ENCODE measurements at places on chromosomes 4 and X. TPM values are rescaled to one million over a fixed set of nuclear protein-coding genes. Genes with fewer than 3 reads are reported as not detected.

Gene ARMCX4
- 4.8 TPM for total RNA-seq

Gene IBSP
- total RNA-seq, result not detected

Gene ZNF185
- 1.9 TPM for total RNA-seq

DNA sequence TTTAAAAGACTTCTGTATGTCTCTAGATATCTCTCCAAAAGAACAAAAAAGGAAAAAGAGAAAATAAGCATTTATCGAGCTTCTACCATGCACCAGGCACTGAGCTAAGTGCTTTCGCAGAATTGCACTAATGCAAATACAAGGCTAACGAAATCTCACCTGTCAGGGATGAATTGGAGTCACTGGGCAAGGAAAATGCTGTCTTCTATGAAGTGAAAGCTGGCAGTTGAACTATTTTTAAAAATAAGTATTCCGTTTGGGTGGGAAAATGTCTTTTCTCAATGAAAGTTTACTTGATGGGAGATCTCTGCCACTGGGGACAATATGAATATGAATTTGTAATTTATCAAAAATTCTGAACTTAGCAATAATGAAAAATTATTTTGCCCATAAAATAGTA, 47.6 kb downstream of the COL25A1 start:
- DNase-seq, result no peak

Gene SRPX2
- not detected for total RNA-seq

GRCh38 chr4:8919651-8920288, 48.1 kb upstream of the HMX1 start:
- DNase-seq, result no peak

GRCh38 chr4:41365681-41366080, 109.0 kb downstream of the UCHL1 start:
- no peak for DNase-seq

GRCh38 chr4:38647101-38647819, 16.7 kb upstream of the KLF3 start:
- no peak for DNase-seq

Gene JAKMIP1
- 5.3 TPM for total RNA-seq

DNA sequence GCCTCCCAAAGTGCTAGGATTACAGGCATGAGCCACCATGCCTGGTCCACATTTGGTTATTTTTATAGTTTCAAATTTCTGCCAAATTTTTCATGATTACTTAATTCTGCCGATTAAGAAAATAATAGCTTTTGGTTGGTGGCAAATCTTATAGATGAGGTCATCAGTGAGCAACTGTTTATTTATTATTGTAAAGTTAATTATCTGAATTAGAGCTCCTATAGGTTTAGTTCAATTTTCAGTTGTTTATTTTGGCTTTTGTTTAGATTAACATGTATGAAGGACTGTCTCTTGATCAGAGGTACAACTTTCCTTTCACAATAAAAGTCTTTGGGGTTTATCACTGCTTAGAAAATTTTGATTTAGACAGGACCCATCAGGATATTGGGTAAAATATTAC, 262.2 kb downstream of the SLC7A11 start:
- no peak for DNase-seq

DNA sequence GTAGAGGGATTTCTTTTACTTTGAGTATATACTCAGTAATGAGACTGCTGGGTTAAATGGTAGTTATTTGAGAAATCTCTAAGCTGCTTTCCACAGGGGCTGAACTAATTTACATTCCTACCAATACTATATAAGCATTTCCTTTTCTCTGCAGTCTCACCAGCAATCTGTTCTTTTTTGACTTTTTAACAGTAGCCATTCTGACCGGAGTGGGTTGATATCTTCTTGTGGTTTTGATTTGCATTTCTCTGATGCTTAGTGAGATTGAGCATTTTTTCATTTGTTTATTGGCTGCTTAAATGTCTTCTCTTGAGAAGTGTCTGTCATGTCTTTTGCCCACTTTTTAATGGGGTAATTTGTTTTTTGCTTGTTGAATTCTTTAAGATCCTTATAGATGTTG, 43.3 kb downstream of the SPCS3 start:
- no peak for DNase-seq

DNA sequence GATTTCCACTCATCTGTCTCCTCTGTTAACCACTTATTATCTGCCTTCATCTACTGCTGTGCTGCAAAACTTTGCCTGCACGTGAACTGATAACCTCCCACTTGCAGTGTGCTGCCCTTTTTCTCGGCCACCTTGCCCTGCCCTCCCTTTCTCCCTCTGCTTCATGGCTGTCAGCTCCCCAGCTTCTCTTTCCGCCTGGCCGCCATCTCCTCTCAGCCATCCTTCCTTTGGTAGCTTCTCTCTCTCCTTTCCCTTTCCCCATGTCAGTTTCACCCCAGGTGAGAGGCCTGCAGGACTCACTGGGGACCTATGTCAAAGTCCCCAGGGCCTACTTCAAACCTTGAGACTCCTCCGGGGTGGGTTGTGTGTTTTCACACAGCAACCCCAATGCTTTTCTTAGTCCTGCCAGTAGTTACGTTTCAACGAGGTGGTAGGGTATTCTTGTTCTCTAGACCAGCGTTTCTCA, 6.6 kb downstream of the MSL3 start:
- DNase-seq, result no peak

Gene CCKAR
- total RNA-seq, result not detected

GRCh38 chr4:188117631-188118324, 8.4 kb upstream of the TRIML2 start:
- DNase-seq, result no peak

Gene BMP3
- total RNA-seq, result not detected

DNA sequence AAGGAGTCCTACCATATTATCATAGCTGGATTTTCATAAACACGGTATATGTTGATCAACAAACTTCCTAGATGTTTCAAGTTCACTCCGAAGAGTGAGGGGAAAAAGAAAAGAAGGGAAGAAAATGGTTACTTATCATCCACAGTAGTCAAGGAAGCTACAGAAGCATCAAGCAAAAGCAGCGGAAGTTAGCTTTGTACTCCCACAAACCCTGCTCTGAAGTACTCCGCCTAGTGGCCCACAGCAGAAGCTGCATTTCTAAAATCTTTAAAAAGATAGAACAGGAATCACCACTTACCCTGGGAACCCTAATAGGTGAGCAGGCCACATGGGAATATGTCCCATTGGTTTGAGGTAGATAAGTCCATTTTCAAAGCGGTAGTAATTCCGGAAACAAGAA, 28.5 kb upstream of the FRG1 start:
- no peak for DNase-seq

Gene MUC7
- total RNA-seq, result not detected

DNA sequence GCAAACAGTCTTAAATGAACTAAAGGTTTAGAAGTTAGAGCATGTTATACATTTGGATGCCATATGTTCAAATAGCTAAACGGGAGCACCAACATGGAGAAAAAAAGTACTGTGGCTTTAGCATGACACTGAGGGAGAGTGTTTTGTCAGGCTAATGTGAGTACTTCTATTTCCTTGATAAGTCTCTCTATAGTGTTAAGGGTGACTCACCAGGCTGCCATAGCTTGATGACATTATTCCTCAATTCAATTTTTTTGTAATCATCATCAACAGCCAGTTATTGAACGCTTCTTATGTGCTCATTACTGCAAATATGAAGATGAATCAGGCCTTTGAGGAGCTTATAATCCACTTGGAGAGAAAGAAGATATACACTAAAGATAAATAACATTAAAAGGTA, 211.4 kb upstream of the GPR101 start:
- DNase-seq, result no peak

DNA sequence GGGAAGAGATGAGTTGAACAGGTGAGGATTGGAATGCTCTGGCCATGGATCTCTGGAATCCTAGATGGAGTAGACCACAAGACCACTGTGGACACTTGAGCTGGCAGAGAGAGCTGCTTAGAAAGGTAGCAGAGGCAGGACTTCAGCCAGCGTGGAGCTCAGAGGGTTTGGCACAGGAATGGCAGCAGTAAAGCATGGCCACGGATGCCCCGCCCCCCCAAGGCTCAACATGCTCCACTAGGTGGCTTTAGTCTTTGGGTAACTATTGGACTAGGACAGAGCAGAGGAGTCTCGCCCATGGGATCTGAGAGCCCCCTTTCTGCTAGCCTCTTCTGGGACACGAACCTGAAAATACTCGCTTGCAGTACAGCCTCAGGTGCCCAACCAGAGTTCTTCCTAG, 150.1 kb upstream of the NEIL3 start:
- DNase-seq, result no peak

DNA sequence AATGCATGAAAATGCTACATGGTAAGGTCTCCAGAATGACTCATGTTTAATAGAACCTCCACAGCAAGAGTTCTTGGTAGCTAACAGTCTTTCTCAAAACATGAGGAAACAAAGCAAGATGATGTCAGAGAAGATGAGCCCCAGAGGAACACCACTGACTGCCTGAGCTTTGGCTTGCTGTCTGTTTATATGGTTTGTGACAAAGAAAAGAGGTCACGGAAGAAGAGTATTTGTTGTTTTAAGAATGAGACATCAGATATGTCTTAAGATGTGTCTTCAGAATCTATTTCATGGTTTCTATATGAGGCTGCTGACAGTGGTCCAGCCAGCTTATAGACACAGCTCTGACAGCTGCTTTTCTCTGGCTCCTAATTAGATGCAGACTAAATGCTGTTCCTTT, 18.8 kb upstream of the AREG start:
- no peak for DNase-seq

DNA sequence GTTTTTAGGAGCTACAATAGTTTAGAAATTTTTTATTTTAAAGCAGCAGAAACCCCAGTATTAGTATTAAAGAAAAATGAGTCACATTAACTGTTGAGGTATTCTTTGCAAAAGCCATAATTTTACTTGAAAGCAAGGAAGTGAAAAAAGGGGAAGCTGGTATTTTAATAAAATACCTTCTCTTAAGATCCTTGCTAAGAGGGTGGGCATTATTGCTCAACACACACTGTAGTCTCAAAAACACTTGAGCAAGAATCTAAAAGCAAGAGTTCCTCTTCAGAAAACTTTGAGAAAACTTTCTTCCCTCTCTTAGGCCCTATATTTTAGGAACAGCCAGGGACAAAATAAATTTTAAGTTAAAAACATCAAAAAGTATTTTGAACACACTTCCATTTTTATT, 259.4 kb upstream of the DIAPH2 start:
- no peak for DNase-seq

Gene TMEM150C
- not detected for total RNA-seq

GRCh38 chr4:122602277-122603142, 18.4 kb downstream of the IL21 start:
- DNase-seq, result no peak

GRCh38 chr4:155388162-155388561, 11.4 kb upstream of the MAP9 start:
- no peak for DNase-seq

Gene ODAM
- total RNA-seq, result not detected

Gene THOC2
- 92.0 TPM for total RNA-seq

DNA sequence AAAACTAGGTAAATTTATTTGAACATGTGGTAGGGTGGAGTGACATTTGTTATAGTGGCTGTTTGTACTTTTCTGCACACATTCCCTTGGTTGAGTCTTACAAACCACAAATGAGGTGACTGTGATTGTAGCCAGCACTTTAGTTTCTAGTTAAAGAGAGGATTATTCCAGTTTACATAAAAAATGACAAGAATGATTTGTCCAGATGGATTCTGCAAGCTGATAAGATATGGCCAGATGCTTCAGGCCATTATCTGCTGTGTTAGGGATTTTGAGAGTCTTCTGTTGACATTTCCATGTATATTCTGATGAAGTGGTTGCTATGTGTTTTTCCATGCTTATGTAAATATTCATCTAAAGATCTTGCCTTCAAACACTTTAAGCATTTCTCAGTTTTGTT, 31.0 kb upstream of the PDE5A start:
- DNase-seq, result no peak

DNA sequence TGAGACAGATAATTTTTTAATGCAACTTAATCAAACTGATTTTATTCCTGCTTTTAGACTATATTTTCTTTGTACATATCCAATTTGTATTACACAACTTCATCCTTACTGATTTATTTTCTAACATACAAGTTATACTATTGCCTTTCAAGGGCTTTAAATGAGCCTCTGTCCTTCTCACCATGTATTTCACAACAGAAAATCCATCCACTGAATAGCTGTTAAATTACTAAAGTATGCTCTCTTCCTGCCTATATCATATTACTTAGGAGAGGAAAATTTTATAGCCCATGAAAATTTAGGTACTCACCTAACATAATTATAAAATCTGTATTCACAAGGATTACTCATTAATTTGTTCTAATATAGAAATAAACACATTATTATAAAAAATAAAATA, 528.6 kb downstream of the ANKRD50 start:
- no peak for DNase-seq

DNA sequence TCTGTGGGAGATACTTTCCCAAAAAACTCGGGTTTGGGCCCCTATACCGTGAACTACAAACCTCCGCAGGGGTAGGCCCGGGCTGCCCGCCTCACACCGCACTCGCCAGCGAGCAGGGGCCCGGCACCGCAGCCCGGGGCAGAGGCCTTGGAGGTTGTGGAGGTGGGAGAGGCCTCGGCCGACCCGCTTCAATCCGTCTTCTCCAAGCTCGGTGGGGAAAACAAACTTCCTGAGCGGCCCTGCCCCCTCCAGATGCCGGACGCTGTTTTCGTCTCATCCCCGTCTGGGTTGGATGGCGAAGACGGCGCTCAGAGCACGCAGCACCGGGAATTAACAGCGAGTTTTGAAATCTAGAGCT, 442 bp upstream of the MCUB start:
- DNase-seq, result peak; percentile 80

DNA sequence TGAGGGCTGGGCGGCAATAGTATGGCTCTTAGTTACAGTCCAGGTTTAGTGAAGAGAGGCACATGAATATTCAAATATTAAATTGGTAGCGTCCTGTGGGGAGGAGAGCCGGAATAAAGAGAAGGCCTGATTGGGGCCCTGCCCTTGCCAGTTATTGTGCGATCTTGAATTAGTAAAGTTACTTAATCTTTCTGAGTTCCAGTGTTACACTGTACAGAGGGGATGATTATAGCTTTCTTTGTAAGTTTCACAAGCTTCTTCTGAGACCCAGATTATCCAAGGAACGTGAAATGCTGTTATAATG, 1.2 kb downstream of the METAP1 start:
- no peak for DNase-seq

Gene CCDC110
- 0.19 TPM for total RNA-seq

GRCh38 chr4:42123071-42123644, 29.3 kb downstream of the BEND4 start:
- no peak for DNase-seq

Gene SNX25
- 15.9 TPM for total RNA-seq

Gene GABRB1
- not detected for total RNA-seq
